ENCODE measurements at places on chromosomes 6 and 20.

GRCh38 chr6:158706369-158706982 lies 56.6 kb downstream of the SYTL3 start:
- no peak for DNase-seq

DNA sequence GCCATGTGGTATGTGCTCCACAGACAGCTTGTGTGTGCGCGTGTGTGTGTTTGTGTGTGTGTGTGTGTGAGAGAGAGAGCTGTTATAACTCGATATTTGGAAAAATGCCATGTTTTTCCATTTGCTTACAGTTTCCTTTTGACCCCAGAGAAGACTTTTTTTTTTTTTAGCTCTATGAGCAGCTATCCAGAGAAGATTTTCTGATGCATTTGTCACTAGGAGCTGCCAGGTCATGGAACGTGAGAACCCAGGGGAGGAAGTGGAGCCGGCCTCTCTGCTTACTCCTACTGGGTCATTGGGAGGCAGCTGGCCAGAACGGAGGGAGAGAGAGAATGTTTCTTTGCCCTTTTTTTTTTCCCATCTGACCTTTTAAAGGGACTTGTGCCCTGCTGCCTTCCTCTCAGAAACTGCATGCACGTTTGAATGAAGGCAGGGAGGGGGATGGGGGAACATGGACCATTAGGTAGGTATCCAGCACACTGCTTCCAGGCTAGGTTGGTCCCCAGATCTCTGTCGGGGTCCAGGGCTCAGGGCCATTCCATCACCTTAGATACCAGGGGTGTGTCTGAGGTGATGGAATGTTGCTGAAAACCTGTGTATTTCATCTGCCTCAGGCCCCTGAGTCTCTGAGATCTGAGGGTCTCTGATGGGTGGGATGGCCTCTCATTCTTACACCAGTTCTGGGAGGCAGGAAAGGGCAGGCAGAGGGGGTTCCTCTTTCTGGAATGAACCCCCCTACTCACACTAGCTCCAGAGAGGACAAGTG lies 11.2 kb upstream of the MRPS18A start:
- no peak for DNase-seq

- DNase-seq: peak; percentile 79
Measured at GRCh38 chr6:42200035-42200434, 5.3 kb upstream of the GUCA1B start.

DNA sequence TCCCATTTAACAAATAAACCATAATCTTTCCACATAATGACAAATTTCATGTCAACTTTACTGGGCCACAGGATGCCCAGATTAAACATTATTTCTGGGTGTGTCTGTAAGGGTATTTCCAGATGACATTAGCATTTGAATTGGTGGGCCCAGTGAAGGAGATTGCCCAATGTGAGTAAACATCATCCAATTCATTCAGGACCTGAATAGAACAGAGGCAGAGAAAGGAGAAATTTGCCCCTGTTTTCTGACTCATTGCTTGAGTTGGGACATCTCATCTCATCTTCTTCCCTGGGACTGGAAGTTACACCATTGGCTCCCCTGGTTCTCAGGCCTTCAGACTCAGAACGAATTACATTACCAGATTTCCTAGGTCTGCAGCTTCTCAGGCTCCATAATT lies 142.9 kb downstream of the TPBG start:
- DNase-seq: no peak

DNA sequence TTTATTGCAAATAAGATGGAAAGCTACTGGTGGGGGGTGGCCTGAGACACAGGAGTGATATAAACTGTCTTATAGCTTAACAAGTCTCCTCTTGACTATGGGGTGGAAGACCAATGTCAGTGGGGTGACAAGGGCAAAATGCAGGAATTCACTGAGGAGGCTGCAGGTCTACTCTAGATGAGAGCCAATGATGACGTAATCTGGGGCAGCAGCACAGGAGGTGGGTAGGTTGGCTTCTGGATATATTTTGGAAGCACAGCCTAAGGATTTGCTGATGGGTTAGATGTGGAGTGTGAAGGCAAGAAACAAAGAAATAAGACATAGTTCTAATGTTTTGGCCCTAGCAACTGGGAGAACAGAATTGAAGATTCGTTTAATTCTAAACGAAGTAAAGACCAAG lies 253.2 kb downstream of the PTPRT start:
- no peak for DNase-seq

DNA sequence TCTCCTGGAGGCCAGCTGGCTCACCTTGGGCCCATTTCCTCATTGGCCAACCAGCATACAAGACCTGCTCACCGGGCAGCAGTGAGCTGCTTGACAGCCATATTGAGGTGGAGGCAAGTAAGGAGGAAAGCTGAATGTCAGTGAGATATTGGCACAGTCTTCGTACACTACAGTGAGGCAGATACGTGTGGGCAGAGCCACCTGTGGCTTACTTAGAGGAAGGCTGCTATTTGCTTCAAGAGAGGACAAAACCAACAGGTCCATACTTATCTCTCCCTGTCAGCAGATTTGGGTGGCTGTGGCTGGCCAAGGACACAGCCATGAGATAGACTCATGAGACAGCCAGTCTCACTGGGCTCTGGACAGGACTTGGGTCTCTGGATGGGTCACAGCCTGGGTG lies 15.1 kb upstream of the MCM3 start:
- DNase-seq: no peak

GRCh38 chr20:17044891-17045290 lies 181.9 kb upstream of the PCSK2 start:
- no peak for DNase-seq

DNA sequence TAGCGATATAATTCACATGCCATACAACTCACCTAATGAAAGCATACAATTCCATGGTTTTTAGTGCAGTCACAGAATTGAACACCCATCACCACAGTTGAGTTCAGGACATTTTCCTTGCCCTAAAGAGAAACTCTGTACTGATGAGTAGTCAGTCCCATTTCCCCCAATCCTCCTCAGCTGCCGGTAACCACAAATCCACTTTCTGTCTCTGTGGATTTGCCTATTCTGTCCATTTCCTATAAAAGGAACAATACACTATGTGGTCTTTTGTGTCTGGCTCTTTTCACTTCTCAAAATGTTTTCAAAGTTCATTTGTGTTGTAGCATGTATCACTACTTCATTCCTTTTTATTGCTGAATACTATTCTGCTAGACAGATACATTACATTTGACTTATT lies 67.9 kb upstream of the TGM3 start:
- no peak for DNase-seq

DNA sequence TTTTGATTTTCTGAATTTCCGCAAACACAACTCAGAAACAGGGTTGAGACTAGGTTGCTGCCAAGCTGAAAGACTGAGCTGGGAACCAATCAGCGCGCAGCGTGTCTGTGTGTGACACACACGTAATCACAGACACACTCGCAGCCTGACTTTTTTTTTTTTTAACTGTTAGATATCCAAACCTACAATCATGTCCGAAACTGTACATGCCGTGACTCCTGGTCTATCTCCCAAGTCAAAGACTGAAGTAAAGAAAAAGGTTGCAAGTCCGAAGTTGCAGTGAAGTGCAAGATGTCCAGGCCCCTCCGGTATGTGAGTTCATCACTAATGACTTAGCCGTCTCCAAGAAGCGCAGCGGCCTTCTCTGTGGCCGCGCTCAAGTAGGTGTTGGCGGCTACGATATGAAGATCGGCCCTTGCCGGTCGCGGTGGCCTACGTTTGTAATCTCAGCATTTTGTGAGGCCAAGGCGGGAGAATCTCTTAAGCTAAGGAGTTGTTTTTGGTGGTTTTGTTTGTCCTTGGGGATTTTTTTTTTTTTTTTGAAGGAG lies 108.2 kb downstream of the HFE start:
- peak; percentile 85 for DNase-seq

DNA sequence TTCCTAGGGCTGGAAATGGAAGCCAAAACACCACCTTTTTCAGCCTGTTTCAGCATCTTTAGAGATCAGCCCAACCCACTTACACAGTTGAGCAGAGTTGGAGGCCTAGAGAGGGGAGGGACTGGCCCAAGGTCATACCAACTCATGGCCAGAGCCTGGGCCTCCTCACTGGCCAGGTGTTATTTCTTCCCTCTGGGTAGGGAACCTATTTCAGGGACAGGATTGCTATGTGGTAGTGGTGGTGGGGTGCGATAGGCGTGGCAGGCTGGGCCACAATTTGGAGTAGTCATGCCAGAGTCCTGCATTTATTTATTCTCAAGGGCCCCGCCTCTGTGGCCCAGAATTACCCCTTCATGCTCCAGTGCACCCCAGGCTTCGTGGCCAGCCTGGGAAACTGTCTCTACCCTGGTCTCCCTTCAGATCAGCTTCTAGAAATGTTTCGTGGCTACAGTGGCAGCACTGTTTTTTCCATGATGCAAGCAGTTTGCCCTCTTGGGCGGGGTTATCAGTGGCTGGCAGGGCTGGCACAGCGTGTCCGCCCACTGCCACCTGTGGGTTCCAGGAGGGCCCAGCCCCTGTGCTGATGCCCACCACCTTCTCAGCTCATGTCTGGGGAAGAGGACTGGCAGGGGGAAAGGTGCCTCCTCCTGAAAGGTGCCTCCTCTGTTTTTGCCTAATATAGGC lies 6.2 kb downstream of the VEGFA start:
- DNase-seq: no peak

GRCh38 chr20:64151633-64152530 lies 12.4 kb upstream of the MYT1 start:
- DNase-seq: no peak

- no peak for DNase-seq
Measured at GRCh38 chr6:81995548-81996289, 243.2 kb upstream of the TENT5A start.

GRCh38 chr20:62452475-62453095 lies 23.2 kb downstream of the GATA5 start:
- no peak for DNase-seq

- DNase-seq: no peak
Measured at GRCh38 chr6:85285114-85285513, 164.8 kb upstream of the NT5E start.

DNA sequence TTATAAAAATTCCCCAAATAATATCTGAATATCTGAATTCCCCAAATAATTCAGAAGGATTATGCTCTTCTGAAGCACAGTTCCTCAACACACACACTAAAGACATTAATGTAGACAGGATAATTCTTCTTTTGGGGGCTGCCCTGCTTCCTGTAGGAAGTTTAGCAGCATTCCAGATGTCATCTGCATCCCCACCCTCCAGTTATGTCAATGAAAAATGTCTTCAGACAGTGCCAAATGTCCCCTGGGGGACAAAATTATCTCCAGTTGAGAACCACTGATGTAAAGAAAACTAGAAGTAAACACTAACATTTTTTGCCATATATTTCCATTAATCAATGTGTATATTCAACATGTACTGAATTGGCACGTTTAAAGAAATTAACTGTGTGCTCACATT lies 25.9 kb upstream of the NAA20 start:
- DNase-seq: no peak

GRCh38 chr6:70864401-70864800 lies 92.5 kb downstream of the B3GAT2 start:
- no peak for DNase-seq

GRCh38 chr20:50189681-50190250 lies 864 bp upstream of the CEBPB start:
- no peak for DNase-seq

- no peak for DNase-seq
Measured at GRCh38 chr6:114581293-114581692, 238.5 kb upstream of the HS3ST5 start.

- no peak for DNase-seq
Measured at GRCh38 chr20:53181866-53182376, 209.8 kb downstream of the TSHZ2 start.

DNA sequence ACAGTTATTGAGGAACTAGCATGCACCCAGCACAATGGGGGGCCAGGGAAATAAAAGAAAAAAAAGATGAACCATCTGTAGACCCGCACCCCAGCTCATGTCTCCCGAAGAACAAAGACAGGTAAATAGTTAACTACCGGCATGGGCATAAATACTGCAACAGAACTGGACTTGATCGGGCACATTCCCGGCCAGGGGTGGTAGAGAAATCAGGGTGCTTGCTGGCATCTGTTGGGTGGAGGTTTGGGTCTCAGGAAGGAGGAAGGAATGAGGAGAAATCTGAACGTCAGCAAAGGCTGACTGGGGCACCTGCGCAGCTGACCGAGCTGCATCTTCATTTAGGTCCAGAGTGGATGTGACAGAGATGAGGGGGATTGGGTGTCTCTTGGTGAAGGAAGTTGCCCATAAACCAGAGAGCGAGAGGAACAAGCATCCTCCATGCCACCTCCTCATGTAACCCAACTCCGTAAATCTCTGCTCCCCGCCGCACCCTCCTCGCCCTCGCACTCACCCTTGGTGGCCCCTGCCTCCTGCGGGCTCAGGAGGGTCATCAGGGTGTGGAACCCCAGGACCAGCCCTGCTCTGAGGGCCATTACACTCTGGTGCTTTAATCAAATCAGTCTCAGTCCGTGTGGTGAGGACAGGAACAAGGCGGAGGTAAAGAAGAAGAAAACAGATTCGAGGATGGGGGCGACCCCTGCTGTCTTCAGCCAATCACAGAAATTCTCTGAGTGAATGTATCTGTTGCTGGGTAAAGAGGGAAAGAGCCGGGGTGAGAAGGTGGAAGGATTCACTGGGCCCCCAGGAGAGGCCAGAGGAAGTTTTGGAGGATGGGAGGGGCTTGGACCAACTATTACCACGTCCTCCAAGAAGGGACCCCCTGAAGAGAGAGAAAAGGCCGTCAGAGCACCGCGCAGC lies at the start of gene HLA-DOA:
Gene HLA-DOA (minus strand): TSS at position 648 of the 918 bp plus-strand sequence.
- no peak for DNase-seq

DNA sequence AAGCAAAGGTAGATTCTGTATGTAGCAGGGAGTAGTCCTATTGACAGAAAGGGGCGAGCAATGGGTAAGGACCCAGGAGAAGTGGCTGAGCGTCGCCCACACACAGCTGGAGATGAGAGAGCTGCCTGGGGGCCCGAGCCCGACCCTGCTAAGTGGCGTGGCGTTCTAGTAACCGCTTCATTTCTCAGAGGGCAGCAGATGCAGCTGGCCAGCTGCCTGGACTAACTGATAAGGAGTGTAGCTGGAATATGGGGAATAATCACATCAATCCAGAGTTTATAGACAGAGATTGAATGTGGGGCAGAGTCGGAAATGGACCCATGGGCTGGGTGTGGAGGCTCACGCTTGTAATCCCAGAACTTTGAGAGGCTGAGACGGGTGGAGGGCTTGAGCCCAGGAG lies 64.4 kb downstream of the EZR start:
- no peak for DNase-seq

- no peak for DNase-seq
Measured at GRCh38 chr6:105882121-105882803, 203.9 kb upstream of the PRDM1 start.

GRCh38 chr6:133752129-133752528 lies 136.8 kb upstream of the TCF21 start:
- no peak for DNase-seq

GRCh38 chr6:66429210-66429609 lies 722.2 kb upstream of the EYS start:
- peak; percentile 32 for DNase-seq

- no peak for DNase-seq
Measured at GRCh38 chr6:132768051-132768517, 10.4 kb upstream of the VNN2 start.
